ENCODE measurements at places on chromosomes 1 and 21.

- no peak for DNase-seq
Observed at GRCh38 chr1:108841703-108842102, 15.2 kb downstream of the AKNAD1 start.

GRCh38 chr1:29519108-29519787 is 282.9 kb downstream of the PTPRU start:
- DNase-seq: no peak

DNA sequence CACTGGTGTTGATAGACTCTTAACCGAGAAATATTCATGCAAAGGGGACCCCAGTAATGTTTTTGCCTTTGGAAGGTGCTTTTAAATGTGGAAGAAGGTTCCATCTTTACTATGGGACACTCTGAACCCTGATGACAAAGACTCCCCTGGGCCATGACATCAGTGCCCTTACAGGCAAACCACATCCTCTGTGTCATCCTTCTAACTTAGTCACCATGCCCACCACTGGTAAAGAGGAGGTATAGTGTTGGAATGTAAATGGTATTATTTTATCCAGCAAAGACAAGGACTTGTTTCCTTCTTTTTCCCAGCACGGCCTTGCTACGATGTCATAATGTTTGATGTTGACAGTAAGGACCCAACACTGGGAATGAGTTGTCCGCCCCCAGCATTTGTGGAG is 12.6 kb downstream of the METTL13 start:
- peak; percentile 63 for DNase-seq

GRCh38 chr1:113684153-113684541 is 75.1 kb downstream of the PHTF1 start:
- peak; percentile 43 for DNase-seq

DNA sequence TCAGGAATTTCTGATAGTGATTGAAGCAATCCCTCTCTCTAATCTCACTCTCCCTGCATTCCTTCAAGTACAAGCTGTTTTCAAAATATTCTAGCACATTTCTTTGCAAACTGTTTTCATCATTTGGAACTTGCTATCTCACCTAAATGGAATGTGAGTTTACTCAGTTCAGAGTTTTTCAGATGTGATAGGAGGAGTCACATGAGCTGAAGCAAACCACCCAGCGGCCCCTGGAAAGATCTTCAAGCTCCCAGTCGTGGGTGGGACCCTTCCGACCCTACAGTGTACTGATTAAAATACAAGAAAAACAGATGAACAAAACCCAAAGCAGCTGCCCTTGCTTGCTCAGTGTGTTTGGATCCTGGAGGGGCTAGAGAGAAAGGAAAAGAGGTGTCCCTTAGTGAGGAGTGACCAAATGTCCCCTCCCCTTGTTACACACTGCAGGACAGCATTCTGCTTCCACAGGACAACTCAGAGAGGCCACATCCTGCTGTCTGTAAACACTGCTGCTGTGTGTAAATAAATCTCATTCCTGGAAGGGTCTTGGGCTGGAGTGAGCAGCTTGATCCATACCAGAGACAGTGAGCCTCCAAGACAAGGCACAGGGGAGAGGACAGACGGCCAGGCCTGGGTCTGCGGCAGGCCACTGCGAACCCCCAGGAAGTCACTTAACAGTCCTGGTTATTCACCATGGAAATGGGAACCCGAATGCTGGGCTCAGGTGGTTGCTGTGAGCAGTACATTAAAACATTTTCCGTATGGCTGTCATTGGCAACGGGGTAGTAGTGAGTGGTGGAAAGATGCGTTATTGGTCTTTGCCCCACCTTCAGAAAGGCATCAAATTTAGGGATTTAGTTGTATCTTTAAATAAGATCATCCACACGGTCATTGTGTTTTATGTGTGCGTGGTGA is 229.2 kb downstream of the RHOU start:
- peak; percentile 93 for DNase-seq

GRCh38 chr1:209389258-209389657 is 194.3 kb upstream of the CAMK1G start:
- DNase-seq: peak; percentile 93

DNA sequence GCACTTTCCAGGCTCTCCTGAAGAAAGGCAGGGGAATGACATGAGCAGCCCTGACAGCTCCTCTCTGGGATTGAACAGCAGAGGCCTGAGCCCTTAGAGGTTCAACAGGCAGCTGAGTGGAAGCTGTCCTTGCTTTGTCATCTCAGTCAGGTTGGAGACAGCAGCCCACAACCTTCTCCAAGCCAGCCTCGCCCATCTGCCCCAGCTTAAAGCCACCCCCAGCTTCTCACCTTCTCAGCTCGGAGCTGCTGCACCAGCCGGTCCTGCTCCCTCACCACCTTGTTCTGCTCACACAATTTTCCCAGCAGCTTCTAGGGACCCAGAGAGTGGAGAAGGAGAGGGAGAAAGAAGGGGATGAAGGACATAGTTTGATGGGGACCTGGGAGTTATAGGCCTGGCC is 35.2 kb upstream of the GOLT1A start:
- no peak for DNase-seq

DNA sequence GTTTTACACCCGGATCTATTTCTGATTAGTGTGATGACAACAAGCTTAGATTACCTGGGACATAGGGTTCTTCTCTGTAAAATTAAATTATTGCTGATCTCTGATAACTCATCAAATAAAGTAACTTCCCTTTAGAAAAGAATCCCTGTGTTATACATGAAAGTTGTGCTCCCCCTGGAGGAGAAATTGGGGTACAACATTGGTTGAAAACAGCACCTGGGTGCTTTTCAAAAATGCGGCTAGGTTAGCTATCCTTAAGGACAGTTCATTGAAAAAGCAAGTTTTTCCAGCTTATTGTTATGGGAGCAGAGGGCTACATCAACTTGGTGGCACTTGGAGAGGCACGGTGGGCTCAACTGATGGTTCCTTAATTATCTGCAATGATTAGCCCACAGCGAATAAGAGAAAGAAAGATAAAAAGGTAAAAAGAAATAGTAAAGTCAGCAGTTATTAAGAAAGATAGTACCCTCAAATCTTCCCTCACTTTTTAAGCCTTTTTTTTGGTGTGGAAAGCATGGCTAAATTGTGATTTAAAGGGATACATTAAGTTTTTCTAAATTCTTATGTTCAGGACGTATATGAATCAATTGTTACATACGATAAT is 97.8 kb downstream of the FMN2 start:
- DNase-seq: peak; percentile 32

DNA sequence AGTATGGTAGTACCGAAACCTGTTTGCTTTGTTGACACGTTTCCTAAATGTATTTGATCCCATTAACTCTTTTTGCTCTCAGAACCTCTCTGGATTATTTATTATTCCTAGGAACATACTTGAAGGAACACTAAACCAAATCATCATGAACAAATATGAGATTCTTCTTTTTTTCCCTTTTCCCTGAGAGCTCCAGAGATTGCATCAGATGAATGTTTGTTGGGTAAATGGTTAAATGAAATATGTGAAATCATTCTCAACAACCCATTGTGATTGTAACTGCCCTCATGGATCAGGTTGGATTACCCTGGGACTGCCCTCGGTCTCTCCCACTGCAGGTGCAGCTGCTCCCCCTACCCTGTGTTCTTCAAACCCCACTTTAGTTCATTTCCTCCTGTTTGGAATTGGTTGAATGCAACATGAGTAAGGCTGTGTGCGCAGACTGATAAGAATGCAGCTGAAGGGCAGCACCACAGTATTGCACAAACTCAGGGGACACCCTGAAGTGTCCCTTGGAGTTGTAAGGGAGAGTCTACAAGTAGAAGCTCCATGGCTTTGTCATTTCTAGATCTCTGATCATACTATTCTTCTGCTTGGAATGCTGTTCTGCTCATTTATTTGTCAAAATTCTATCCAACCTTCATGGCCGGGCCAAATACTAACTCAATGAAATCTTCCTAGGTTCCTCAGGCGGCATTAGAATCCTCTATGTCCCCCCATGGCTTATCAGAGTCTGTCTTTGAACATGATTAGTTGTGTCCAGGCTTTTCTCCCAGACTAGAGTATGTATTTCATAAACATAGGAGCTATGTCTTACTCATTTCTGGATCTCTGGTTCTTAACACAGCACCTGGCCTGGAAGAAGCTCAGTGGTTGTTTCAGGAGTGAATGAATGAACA is 47.1 kb upstream of the NEK2 start:
- no peak for DNase-seq

GRCh38 chr1:186785503-186785902 is 43.2 kb upstream of the PLA2G4A start:
- DNase-seq: no peak

DNA sequence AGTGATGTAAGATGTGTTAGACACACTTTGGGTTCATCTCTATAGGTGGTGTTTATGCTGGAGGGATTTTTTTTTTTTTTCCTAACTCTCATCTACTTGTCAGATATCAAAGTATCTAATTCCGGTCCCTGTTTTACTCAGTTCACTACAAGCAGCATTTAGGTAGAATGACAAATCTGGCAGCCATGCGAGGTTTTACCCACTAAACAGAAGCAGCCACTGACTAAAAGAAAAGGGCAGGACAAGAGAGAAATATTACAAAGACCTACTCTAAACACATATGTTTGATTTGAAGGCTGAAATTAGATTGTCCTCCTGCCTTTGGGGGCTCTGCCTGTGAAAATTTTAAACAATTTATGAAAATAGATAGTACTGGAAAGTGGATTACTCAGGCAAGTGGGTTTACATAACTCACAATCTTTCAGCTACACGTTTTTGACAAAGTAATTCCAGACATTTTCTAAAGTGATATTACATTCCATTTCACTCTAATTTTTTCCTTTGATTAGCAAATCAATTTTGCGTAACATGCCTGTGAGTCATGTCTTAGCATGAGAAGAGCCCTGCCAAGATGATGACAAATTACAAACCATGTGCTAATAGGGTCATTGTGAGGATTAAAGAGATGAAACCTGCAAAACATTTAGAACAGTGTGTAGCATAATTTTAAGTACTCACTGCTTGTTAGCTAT is 172.6 kb downstream of the PLA2G4A start:
- peak; percentile 94 for DNase-seq

GRCh38 chr1:224816062-224816461 is 113.4 kb upstream of the DNAH14 start:
- DNase-seq: no peak

DNA sequence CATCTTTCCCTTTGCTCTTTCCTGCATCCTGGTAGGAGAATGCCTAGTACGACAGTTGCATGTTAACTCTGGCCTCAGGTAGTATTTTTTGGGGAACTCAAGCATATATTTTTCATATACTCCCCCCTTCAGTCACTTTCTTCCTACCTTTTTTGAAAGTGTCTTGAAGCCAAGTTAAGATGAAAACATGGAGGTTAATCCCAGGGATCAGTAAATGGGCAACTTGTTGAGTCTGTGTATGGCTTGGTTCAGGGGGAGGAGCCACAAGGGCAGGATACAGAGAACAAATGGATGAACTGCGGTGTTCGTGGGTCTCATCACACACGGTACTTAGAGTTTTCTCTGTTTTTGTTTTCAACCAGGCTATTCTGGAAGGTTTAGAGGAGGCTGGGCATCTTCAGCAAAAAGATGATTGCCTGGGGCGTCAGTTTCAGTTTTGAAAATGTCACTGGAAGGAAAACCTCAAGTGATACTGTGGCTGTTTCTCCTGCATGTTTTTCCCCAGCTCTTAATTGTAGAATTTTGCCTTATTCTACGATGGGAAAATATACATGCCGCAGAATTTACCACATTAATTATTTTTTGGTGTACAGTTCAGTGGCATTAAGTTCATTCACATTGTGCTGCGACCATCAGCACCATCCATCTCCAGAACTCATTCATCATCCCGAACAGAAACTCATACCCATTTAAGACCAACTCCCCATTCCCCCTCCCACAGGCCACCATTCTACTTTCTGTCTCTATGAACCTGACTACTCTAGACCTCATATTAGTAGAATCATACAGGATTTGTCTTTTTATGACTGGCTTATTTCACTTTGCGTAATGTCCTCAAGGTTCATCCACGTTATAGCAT is 71.5 kb downstream of the MAP10 start:
- DNase-seq: no peak

- peak; percentile 97 for DNase-seq
Observed at GRCh38 chr1:58584082-58584895, 7.2 kb upstream of the TACSTD2 start.

DNA sequence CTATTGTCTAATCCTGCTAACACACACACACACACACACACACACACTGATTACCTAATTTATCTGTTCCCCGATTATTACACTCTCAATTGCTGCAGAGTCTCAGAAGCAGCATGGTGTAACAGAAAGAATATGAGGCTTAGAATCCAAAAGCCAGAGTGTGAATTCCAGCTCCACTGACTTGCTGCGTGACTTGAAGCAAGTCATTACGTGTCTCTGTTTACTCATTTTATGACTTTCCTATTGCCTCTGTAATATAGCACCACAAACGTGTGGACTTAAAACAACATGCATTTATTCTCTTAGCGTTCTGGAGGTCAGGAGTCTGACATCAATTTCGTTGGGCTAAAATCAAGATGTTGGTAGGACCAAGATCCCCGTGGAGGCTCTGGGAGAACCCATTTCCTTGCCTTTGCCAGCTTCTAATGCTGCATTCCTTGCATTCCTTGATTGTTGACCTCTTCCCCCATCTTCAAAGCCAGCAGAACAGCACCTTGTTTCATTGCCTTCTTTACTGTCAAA is 55.9 kb upstream of the ATP5PO start:
- DNase-seq: peak; percentile 69

GRCh38 chr1:231053493-231054162 is 13.6 kb upstream of the FAM89A start:
- DNase-seq: peak; percentile 75

- DNase-seq: no peak
Observed at GRCh38 chr1:6360517-6361070, 33.0 kb downstream of the ACOT7 start.

- DNase-seq: no peak
Observed at GRCh38 chr1:168091720-168092550, 44.8 kb downstream of the GPR161 start.

GRCh38 chr1:74858136-74858535 is 125.2 kb downstream of the TYW3 start:
- peak; percentile 71 for DNase-seq

DNA sequence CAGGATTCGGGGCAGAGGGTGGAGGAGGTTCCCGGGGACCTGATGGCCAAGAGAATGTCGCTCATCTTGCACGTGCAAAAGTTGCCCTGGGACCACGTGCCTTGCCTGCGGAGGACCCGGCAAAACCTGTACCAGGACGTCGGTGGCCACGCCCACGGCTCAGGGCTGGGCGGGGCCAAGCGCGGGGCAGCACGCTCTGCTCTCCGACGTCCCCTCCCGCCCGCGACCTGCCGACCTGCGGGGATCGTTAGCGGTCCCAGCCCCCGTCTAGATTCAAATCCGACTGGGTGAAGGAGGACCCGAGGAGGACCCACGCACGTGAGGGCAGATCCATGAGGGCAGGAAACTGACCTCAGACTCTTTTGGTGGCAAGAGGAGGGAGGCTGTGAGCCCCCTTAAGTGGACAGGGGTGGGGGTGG is at the start of gene C1orf167:
Gene C1orf167 (plus strand): TSS at position 206 of the 419 bp plus-strand sequence. CDS start 2,208 bp downstream, outside the sequence.
- no peak for DNase-seq
